AG09319 (cell line): ENCODE measurements at places on chromosomes 2 and 18.

GRCh38 chr2:140567734-140568133, 1563.1 kb downstream of the LRP1B start:
- no peak for DNase-seq

DNA sequence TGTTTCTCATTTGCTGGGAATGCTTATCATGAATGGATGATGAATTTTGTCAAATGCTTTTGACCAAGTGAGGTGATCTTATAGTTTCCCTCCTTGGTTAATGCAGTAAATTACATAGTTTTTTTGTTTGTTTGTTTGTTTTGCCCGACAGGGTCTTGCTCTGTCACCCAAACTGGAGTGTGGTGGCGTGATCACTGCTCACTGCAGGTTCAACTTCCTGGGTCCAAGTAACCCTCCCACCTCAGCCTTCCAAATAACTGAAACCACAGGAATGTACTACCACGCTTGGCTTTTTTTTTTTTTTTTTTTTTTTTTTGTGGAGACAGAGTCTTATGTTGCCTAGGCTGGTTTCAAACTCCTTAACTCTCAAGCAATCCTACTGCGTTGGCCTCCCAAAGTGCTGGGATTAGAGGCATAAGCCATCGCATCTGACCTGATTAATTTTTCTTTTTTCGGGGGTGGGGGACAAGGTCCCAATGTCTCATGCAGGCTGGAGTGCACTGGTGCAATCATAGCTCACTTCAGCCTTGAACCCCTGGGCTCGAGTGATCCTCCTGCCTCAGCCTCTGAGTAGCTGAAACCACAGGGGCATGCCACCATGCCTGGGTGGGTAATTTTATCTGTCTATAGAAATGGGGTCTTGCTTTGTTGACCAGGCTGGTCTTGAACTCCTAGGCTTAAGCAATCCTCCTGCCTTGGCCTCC, 48.6 kb downstream of the SMAD2 start:
- DNase-seq = no peak

- no peak for DNase-seq
These were observed 30.2 kb upstream of the MEX3C start for GRCh38 chr18:51227660-51228059.

- DNase-seq = no peak
These were observed 53.3 kb upstream of the NFU1 start for GRCh38 chr2:69490486-69490885.

GRCh38 chr2:234730066-234730640, 221.7 kb upstream of the SH3BP4 start:
- DNase-seq = no peak

DNA sequence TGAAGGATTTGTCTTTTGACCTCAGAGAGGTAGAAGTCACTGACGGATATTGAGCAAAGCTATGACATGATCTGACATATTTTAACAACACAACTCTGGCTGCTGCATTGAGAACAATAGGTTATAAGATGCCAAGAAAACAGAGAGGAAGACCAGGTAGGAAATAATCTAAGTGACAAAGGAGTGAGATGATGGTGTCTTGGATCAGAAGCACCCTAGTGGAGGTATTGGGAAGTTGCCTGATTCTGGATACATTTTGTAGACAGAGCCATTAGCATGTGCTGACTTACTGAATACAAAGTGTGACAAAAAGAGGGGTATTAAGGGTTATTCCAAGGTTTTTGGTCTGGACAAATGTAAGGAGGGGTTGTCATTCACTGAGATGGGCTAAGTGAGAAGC, 1438.1 kb downstream of the DPP10 start:
- no peak for DNase-seq

DNA sequence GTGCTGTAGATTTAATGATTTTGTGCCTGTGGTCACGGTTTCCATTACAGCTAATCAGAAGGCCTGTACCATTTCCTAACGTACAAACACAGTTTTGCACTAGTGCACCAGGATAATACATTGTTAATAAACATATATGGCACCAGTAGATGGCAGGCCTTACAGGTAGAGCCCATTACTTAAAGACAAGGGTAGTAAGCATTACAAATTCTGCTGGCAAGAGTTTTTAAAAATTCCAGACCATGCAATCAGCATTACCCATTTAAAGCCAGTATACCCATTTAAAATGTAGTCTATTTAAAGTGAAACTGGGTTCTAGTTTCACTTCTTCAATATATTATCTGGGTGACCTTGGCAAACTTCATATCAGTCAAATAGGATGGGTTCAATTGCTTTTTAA, 224.2 kb downstream of the NUP35 start:
- DNase-seq = no peak

DNA sequence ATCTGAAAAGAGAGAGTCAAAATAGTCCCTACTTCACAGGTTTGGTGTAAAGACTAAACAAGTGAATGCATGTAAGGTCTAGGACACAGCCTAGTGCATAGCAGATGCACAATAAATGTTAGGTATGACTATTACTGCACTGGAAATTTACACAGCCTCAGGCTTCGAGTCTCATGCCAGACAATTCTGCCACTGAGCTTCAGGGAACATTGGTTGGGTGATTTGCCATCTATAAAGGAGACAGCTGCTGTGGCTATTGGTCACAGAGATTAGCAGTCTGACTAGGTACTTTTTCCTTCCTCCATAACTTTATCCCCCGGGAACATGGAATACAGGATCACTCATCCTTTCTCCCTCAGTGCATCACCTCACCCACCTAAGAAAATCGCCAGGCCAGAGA, 89.2 kb downstream of the FAM124B start:
- DNase-seq = no peak

- DNase-seq = no peak
These were observed 38.2 kb downstream of the KCMF1 start for GRCh38 chr2:85009019-85009618.

DNA sequence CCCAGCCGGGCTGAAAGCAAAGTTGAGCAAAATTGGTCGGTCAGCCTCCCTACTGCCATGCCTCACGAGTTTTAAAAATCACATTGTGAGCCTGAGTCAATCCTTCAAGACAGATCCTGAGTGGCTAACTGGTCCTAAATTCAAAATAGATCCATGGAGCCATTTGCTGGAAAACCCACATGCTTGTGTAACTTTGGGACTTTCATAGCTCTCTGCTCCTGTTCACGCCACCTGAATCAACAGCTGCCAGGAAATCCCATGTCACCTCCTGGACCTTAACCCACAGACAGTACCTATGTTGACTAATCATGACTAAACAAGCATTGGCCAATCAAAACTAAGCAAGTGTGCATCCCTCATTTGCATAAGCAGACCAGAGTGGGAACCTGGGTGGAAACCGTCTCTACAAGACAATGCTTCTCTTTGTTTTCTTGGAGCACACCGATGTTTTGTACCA, 42.8 kb upstream of the LDLRAD4 start:
- DNase-seq = no peak

DNA sequence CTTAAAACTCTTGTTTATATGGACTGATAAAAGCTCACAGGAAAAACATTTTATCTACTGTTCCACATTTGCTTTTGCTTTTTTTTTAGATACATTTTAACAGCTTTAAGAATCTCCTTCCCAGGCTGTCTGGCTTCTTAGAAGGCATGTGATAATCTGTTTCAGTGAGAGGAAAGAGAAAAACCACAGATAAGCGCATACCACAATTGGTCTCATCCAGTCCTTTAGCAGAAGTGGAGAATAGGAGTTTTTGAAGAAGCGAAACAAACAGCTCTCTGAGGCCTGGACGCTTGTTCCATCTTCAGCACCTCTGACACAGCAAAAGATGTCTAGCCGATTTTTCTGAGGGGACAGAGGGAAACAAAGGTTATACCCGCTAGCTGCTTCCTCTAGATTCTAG, 37.6 kb downstream of the RMC1 start:
- no peak for DNase-seq

DNA sequence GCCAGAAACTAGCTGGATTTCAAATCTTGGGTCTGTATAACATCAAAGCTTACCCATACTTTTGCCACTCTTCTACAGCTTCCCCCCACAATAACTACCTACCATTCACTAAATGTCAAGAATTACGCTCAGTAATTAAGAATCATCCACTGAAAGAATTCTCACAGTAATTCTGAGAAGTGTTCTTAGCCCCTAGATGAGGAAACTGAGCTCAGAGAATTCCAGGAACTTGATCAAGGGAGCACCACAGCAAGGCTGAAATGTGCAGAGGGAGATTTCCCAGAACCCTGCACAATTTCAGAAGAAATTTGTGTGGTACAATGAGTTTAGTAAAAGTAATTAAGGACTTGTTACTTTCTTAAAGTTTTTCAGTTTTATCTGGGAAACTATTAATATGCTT, 194.5 kb upstream of the STK17B start:
- DNase-seq = no peak

DNA sequence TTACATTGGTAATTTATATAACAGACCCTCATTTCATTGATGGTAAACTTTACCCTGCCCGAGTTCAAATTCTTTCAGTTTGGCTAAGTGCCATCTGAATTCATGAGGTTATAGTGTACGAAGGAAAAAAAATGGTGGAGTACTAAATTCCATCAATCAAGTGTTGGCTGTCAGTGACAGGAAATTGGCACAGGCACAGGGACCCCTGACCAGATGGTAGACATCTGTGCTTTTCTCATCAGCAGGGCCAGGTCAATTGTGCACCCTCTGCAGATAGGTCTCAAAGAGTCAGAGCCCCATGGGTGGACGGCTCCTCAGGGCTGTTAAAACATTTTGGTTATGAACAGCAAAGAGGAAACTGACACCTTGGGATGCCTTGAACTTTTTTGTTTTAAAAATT, 439.2 kb downstream of the SETBP1 start:
- DNase-seq = no peak

GRCh38 chr2:240433973-240434727, 1.3 kb upstream of the GPC1 start:
- peak; percentile 73 for DNase-seq

DNA sequence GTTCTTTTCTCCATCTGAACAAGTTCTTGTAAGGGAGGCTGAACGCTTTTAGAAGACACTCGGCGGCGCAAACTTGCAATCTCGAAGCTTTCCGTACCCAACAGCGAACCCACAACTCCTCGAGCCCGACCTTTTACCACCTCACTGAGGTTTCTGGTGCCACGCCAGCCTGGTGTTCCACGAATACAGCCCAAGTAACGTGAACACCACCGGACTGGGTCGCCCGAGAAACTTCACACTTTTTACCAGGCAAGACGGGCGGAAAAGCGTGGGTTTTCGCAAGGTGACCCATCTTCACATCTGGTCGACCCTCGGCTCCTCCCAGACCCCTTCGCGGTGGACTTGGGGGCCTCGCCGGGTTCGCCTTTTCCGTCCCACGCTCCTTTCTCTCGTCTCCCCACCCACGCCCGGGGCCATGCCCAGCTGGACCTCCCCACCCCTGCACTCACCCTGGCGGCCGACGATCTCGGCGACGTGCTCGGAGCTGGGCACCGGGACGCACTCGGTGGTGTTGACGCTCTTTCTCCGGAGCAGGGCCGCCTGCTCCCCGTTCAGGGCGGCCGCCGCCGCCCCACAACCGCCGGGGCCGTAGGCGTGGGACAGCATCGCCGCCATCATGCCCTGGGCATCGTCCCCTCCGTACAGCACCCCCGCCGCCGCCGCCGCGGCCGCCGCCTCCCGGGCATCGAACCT, 1.2 kb downstream of the MEX3C start:
- DNase-seq = no peak

GRCh38 chr18:767961-768360, 44.1 kb downstream of the YES1 start:
- no peak for DNase-seq

- DNase-seq = no peak
These were observed 22.0 kb downstream of the EFHD1 start for GRCh38 chr2:232655392-232655791.

- no peak for DNase-seq
These were observed 468 bp downstream of the PIKFYVE start for GRCh38 chr2:208266553-208266893.

GRCh38 chr18:74836296-74837139, 238.8 kb downstream of the ZNF407 start:
- no peak for DNase-seq

DNA sequence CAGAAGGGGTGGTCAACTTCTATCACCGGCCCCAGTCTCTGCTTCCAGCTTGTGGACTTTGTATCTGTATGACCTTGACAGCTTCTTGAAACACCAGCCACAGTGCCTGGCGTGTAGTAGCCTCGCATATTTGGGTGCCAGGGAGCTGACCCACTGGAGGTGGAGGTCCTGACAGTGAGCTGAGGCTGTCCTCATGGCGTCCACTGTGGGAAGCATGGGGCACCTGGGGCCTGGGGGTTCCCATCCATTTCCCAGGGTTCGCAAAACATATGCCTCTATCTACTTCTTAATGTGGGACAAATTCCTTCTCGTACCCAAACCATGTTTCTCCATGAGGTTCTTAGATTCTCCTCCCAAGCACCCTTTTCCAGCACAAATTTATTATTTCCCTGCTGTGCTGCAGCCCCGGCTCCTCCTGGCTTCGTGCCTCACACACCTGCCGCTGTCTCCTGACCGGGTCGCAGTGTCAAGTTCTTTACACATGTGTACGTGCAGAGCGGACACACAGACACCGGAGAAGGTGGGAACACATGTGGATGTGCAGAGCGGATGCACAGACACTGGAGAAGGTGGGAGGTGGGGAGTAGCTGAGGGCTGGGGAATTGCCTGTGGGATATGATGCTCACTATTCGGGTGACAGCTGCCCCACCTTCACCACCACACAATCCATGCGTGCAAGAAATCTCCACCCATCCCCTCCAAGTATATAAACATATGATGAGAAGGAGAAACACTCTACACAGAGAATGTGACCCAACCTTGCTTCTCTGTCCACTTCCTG, 23.4 kb downstream of the TMEM18 start:
- DNase-seq = no peak

DNA sequence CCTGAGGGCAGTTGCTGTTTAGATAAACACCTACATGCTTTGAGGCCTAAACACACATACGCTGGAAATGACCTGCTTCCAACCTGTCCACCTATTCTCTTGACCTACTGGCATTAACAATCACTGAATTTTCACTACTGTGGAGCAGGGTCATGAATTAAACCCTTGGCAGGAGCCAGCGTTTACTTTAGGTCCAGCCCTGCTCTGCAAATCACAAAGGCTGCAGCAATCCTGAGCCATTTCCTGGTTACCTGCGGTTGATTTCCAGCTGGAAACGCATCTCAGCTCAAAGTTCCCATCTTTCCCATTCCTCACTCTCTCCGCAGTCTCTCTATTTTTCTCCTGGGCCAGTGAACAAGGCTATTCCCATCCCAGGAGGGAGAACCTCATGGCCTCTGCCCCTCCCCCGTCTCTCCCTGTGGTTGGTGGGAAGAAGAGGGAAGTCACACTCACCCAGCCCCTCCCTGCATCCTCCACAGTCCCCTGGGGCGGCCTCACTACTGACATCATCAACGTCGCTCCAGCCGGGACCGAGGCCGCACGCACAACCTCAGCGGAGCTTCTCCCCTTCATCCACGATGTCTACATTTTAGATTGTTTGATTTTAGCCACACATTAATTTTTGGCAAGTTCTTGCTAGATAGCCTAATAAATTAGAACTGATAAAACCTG, 84.5 kb upstream of the SNTG2 start:
- no peak for DNase-seq
